ENCODE measurements at places on chromosomes 7 and 10. TPM values are rescaled to one million over a fixed set of nuclear protein-coding genes. Genes with fewer than 3 reads are reported as not detected.

The SUGCT gene
- 7.1 TPM for total RNA-seq

GRCh38 chr7:113087071-113087998, 708 bp upstream of the GPR85 start:
- H3K4me1 ChIP-seq: no peaks in the 10 kb centered on the region
- H3K27me3 ChIP-seq: no peaks in the 10 kb centered on the region
- H3K27ac ChIP-seq: peak overlapping the region; percentile 50
- DNase-seq: no peak

DNA sequence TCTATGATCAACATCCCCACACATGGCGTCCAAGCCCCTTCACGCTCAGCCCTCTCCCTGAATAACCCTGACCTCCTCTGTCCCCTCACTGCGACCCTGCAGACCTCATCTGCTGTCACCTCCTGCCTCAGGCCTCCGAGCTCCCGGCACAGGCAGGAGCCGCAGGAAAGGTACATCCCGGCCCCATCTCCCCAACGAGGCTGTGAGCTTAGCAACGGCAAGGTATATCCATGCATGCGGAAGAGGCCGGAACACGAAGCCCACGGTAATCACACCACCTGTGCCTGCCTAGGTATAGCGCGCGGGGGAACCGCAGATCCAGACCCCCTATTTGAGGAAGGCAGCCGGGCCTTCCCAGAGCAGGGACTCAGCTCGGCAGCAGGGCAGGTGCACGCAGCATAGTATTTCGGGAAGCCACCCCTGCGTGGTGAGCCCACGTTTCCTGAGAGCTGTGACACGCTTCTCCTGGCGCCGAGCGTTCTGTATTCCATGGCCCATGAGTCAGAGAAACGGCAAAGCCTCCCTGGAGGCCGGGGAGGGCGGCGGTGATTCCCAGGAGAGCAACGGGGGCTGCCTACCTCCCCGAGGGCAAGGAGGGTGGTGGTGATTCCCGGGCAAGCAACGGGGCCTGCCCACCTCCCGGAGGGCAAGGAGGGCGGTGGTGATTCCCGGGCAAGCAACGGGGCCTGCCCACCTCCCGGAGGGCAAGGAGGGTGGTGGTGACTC, 50.1 kb upstream of the DNAAF5 start:
- no peak overlapping the region for H3K4me3 ChIP-seq
- H3K4me1 ChIP-seq: no peaks in the 10 kb centered on the region
- no peaks in the 10 kb centered on the region for H3K27me3 ChIP-seq
- H3K36me3 ChIP-seq: no peaks in the 10 kb centered on the region

GRCh38 chr7:256981-257646, 32.9 kb upstream of the FOXL3 start:
- H3K27me3 ChIP-seq: no peaks in the 10 kb centered on the region
- no peak for DNase-seq
- peaks cover 32% of the 10 kb centered on the region for H3K36me3 ChIP-seq
- H3K27ac ChIP-seq: no peak overlapping the region
- no peak overlapping the region for H3K4me3 ChIP-seq

DNA sequence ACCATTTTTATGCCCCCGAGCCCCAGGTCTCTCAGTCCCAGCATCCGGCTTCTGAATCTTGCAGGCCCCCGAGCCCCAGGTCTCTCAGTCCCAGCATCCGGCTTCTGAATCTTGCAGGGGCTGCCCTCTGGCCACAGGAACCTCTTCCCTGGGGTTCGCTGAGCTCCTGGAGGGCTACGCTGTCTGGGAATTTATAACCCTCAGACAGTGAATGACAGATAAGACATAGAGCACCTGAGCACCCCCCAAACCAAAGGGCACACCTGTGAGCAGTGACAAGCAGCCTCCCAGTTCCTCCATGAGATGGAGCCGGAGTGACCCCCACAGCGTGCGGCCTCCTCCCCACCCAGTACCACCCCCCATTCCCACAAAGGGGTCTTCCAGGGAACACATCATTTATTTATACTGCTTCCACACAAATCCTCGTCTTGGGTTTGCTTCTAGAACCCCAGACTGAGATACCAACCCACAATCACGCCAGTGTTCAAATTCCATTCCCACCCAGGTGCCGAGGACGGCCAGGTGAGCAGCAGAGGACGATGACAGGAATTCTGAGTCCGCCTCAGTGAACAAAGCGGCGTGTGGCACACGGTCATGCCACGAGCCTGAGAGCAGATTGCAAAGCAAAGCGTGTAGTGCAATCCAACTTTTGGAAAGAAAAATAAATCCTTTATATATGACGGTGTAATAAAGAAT, 57.7 kb upstream of the FAM20C start:
- peaks cover 11% of the 10 kb centered on the region for H3K4me1 ChIP-seq
- no peak for DNase-seq
- H3K27me3 ChIP-seq: no peaks in the 10 kb centered on the region
- H3K4me3 ChIP-seq: no peak overlapping the region

The NME8 gene
- not detected for total RNA-seq

- no peaks in the 10 kb centered on the region for H3K36me3 ChIP-seq
- DNase-seq: no peak
- H3K4me3 ChIP-seq: no peak overlapping the region
- peaks cover 16% of the 10 kb centered on the region for H3K4me1 ChIP-seq
- H3K27me3 ChIP-seq: no peaks in the 10 kb centered on the region
These were observed 66.0 kb upstream of the HDAC9 start for GRCh38 chr7:18429547-18429946.

DNA sequence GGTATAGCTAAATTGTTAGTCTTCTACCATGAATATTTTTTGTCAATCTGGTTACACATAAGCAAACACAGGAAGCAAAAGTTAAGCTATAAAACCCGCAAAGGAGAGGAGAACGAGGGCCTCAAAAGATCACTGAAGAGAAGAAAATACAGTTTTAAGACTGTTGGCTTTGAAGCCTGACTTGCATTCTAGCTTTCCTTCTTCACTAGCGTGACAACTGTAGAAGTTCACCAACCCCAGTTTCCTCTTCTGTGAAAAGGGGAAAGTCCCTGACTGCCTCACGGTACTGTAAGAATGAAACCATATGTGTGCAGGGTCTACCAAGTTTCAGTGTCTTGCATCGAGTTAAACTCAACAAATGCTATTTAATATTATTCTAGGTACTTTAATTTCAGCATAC, 7.5 kb upstream of the LRRN3 start:
- H3K27ac ChIP-seq: no peak overlapping the region
- H3K36me3 ChIP-seq: no peaks in the 10 kb centered on the region
- no peak for DNase-seq
- H3K4me1 ChIP-seq: no peaks in the 10 kb centered on the region
- H3K27me3 ChIP-seq: no peaks in the 10 kb centered on the region
- no peak overlapping the region for H3K4me3 ChIP-seq

The RHEB gene
- total RNA-seq: 37.1 TPM

The BLNK gene
- 50.5 TPM for total RNA-seq

DNA sequence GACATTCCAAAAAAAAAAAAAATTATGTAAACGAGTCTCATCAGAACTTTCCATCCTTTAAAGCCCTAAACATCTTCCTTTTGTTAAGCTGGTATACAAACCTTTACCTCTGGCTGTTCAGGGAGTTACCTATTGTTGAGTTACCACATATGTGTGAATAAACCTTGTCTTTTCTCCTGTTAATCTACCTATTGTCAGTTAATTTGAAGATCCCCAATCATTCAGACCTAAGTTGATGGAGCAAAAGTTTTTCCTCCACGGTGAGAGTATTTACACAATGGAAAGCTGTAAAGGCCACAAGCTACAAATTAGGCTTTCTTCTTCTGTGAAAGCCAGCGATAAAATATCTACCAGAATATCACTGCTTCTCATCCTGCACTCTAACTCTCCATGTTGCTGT, 80.3 kb downstream of the SKAP2 start:
- no peak for DNase-seq
- no peaks in the 10 kb centered on the region for H3K27me3 ChIP-seq
- no peak overlapping the region for H3K27ac ChIP-seq

DNA sequence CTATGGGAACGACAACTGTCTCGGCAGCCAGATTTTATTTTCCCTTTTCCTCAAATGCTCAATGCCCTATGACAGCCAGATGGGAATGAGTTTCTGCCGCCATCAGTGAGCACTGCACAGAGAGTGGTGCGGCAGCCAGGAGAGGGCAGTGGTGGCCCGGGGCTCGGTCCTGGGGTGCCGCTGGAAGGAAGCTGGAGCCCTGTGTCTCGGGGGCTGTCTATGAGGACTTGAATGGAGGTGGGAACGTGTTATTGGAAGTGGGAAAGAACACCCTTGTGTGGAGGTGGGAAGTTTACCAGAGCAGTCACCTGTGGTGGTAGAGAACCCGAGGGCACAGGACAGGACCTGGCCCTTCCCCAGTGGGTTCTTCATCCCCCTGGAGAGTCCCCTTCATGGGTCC, 35.8 kb downstream of the JAKMIP3 start:
- H3K4me3 ChIP-seq: no peak overlapping the region
- H3K27me3 ChIP-seq: no peaks in the 10 kb centered on the region
- no peak overlapping the region for H3K27ac ChIP-seq
- DNase-seq: no peak

- peaks cover 27% of the 10 kb centered on the region for H3K4me1 ChIP-seq
- no peaks in the 10 kb centered on the region for H3K27me3 ChIP-seq
- peaks cover 16% of the 10 kb centered on the region for H3K36me3 ChIP-seq
- no peak for DNase-seq
- H3K4me3 ChIP-seq: no peak overlapping the region
These were observed 6.8 kb upstream of the HIPK2 start for GRCh38 chr7:139784648-139785047.

GRCh38 chr7:102286237-102287110, at the start of gene SH2B2:
TSS of gene SH2B2 (plus strand) at chr7:102286868. CDS start at chr7:102300551, 13,683 bp downstream.
- H3K4me3 ChIP-seq: peak within 1 kb of the TSS; percentile 78
- no peak for DNase-seq
- H3K27ac ChIP-seq: peak within 1 kb of the TSS; percentile 93
- H3K4me1 ChIP-seq: peaks cover 18% of the 10 kb centered on the region
- H3K36me3 ChIP-seq: no peaks in the 10 kb centered on the region

The PUS7 gene
- 16.0 TPM for total RNA-seq

The FGFR2 gene
- total RNA-seq: 58.0 TPM

DNA sequence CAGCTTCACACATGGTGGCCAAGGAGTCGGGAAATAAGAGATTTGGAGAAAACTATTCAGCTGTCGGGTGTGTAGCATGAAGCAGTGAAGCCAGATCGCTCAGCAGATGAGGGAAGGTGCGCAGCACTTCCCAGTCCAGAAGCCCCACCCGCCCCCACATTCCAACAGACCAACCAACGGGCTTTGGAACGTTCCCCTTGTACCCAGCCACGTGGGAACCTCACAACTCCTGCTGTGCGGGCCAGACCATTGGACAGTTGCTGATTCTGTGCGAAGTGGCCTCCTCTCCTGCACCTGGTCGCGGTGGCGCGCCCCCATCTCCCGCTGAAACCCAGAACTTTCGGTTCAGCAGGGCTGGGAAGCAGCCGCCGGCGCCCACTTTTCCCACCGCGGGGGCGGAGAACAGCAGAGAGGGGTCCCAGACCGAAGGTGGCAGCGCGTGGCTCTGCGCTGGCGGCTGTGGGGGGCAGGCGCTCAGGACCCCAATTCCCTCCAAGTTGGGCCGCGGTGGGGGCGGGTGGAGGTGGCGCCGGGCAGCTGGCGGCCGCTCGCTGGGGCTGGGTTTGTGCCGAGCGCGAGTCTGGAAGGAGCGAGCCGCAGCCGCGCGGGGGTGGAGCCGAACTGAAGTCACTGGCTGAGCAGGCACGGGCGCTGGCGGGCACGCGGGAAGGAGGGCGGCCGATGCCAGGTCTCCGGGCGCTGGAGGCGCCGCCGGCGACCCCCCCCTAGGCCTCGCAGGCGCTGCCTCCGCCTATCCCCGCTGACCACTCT, 1301.5 kb upstream of the SORCS1 start:
- H3K4me3 ChIP-seq: peak overlapping the region; percentile 36
- no peaks in the 10 kb centered on the region for H3K36me3 ChIP-seq
- no peak for DNase-seq
- H3K27me3 ChIP-seq: no peaks in the 10 kb centered on the region
- H3K27ac ChIP-seq: no peak overlapping the region
- peaks cover 10% of the 10 kb centered on the region for H3K4me1 ChIP-seq

Measured in esophagus squamous epithelium (tissue), 5 donors.